Hippocampal formation (tissue), 2 donors: ENCODE measurements at places on chromosomes 2 and 18.

DNA sequence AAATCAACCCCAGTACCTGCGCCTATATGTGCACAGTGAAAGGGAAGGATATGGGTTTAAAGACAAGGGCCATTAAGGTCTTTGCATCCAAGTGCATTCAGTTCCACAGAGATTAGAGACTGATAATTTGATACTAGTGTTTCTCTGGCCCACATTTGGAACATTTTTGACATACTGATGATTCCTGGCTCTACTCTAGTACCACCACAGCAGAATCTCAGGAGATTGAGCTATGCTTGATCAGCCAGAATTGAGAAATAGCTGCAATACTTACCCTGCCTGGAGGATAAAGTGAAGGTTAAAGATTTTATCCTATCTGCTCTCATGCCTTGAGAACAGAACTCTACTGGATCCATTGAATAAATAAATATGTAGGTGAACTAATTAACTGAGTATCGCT, 1267.8 kb downstream of the SUCLG1 start:
- DNase-seq, result no peak

GRCh38 chr2:105570326-105570725, 171.5 kb upstream of the FHL2 start:
- DNase-seq, result no peak

DNA sequence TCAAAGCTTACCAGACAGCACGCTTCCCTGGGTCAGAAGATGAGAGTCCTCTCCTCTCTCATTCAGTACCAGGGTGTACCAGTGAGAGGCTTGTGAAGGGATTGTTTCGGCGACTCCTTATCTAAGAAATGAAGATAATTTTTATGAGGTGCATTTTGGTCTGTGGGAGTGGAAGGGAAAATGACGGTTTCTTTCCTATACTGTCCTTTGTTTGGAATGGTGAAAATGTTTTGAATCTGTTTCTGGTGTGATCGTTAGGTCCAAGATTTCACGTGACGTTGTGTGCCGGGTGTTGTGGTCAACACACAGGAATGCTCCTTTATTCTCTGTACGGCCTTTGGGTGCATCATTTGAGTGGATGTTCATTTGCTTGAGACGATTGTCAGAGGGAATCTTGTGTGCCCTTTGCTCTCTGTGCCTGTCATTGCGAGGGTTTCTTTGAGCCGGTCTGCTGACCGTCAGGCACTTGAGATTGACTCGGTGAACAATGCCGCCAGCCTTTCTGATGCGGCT, 183.5 kb downstream of the AGAP1 start:
- peak; percentile 31 for DNase-seq

DNA sequence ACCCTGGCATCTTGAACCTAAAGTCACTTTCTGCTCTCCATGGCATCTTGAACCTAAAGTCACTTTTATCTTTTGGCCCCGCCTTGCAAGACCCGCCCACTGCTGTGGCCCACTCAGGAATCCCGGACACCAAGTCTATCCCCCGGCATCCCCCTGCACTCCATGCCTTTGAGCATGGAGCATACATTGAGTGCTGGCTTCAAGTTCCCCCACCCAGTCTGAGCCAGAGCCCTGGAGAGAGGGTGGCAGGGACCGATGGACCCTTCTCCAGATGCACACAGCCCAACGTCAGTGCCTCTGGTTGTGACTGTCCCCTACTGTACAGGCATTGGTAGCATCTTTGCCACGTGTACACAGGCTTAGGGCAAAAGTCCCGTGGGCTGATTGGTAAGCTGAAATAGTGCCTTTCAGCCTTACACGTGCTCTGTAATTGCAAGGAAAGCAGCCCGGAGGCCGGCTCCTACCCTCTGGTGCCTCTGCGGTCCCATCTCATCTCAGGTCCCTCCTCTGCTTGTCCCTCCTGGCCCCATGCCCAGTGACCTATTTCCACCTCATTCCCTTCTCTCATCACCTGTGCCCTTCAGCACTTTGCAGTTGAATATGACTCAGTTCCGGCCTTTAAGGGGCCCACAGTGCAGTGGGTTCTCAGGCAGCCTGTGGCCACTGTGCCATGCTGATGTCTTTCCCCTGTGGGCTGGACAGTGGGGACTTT, 154.0 kb downstream of the INHBB start:
- DNase-seq, result no peak

- no peak for DNase-seq
Measured at GRCh38 chr2:182821182-182821581, 45.3 kb downstream of the FRZB start.

GRCh38 chr2:196170213-196170605, 1.2 kb downstream of the STK17B start:
- no peak for DNase-seq

DNA sequence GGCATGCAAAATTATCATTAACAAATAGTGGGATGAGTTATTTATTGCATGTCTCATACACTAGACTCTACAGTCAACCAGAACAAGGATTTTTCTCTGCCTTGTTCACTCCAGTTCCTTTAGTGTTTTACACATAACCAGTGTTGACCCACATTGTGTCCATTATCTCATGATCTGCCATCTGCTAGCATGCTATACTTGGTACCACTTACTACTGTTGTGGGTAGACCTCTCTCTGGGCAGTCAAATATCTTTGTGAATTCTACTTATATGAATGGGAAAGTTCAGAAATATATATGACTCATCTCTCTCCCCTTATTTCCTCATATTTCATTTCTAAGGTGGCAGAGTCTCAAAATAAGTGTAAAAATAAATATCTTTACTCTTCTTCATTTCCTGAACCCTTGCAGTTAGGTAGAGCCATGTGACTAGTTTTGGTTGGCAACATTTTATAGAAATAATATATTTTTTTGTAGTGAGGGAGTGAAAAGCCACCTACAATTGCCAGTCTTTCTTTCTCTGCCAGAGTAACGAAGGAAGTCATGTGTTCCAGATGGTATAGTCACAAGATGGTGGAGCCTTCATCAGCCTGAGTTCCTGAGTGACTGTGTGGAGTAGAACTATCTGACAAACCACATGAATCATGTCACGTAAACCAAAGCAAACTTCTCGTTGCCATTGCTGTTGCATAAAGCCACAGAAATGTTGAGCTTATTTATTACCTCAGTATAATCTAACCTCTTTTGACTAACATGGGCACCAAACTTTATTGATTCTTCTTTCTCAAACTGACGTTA, 704.0 kb downstream of the RNF144A start:
- DNase-seq, result no peak

- no peak for DNase-seq
Measured at GRCh38 chr2:1405967-1406366, 7.3 kb upstream of the TPO start.

DNA sequence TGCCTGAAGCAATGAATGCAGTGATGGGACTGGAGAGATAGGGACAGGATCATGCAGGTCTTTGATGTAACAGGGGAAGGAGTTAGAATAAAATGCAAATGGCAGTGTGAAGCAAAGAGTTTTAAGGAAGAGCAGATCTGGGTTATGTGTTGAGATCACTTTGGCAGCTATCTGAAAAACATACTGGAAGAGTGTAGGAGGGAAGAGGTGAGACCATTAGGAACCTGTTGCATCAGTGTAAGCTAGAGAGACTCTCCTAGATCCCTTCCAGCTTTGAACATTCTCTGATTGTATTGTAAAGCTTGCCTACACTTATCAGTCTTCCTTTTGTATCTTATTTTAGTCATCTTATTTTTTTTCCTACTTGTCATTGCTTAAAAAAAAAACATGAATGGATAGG, 10.5 kb downstream of the ACVR2A start:
- DNase-seq, result no peak

DNA sequence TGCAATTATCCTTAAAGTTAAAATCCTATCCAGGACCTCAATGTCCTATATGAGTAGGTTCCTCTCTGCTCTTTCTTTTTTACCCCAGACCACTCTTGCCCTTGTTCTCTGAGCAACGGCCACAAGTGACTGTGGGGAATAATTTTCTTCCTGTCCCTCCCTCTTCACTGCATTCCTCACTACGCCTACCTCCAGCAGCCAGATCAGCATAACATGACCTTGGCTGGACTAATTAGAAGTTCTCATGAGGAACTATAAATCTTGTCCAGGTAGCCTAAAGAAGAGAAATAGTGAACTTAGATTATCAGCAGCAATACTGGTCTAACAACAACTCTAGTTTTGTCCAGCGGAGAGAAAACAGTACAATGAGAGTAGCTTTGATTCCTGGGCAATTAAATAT, 643.8 kb upstream of the KLHL29 start:
- no peak for DNase-seq

DNA sequence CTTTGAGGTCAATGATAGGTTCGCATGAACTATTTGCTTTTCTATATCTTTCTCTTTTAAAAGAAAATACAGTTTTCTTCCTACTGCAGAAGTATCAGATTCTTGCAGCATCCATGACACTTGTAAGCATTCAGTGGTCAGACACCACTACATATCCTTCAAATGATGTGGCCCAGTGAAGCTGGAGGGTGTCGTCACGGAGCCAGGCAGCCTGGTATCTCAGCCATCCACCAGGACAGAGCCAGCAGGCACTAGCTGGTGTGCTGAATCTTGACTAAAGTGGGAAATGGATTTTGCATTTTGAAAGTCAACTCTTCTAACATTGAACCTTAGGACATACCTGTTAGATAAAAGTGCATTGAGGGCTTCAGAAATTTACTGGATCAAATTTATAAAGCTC, 5.4 kb downstream of the KLHL14 start:
- DNase-seq, result no peak

- DNase-seq, result no peak
Measured at GRCh38 chr2:193303464-193303863, 1108.7 kb upstream of the TMEFF2 start.

GRCh38 chr2:164710837-164711765, 89.8 kb upstream of the GRB14 start:
- no peak for DNase-seq

GRCh38 chr2:144334551-144334950, 185.4 kb downstream of the ZEB2 start:
- no peak for DNase-seq

DNA sequence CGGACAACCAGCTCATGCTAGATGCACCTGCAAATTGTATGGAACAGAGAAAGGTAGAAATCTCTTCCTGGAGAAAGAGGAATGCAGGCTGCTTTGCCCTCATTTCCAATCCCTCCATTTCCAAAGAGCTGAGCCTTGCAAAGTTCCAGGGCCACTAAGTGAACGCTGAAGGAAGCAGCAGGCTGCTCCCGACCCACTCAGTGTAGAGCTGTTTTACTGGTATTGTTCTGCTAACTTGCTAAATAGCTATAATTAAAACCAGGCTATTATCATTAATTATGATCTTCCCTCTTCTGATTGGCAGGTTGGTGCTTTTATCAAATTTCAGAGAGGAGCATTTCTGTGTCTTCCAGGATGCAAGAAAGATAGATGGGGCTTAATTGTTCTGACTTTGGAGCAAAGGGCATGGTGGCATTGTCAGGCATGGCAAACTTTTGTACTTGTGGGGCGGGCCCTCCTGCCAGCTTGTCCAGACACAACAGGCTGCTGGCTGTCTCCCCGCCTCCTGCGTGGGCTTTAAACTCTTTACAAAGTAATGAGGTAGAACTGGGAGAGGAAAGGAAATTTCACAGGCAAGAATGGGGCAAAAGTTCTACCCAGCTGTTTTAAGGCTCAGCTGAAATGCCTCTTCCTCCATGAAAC, 40.2 kb downstream of the ALK start:
- no peak for DNase-seq

DNA sequence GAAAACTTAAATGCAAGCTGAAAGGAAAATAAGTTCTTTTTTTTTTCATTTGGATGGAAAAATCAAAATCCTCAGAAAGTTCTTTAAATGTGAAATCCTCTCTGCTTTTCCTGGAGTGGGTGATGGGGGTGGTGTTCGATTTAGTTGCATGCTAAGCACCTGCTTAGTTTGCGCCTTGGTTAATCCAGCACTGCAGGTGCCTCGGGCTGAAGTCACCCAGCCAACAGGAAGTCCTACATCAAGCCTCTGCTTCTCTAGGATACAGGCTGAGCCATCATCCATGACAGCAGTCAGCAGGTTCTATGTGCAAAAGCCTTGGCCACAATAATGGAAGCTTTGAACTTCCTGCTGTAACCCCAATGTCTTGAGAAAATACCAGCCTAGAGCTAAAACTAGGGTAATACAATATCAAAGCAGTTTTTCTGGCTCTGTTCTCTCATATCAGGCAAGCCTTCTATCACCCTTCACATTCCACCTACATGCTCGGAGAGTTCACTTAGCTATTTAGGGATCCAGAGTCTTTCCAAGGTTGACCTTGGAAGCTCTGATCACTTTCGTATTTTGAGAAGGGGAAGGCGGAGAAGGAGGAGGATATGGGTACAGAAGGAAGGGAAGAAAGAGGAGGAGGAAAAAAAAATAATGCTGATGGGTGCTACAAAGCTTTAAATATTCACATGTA, 116.1 kb upstream of the LRRTM1 start:
- no peak for DNase-seq

DNA sequence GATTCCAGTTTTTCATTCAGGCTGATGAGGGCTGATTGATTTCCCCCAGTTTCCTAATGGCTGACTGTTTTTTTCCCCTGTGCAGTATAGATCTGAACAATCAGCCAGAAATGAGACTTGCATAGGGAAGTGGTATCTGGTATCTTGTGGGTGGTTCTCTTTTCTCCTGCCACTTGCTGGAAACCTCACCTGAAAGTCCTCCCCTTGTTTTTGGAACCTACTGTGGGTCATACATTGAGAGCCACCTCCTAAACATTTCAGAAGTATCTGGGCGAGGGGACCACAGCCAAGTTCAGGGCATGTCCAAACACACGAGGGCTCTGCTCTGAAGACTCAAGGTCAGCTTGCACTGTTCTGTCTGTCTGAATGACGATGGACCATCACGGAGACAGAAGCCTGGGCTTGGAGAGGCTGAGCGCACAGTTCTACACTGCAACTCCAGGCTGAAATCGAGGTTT, 19.3 kb downstream of the ALPK2 start:
- DNase-seq, result no peak

- peak; percentile 50 for DNase-seq
Measured at GRCh38 chr2:45823723-45824206, 172.3 kb downstream of the PRKCE start.

- no peak for DNase-seq
Measured at GRCh38 chr2:10914272-10914693, 2.5 kb downstream of the KCNF1 start.

DNA sequence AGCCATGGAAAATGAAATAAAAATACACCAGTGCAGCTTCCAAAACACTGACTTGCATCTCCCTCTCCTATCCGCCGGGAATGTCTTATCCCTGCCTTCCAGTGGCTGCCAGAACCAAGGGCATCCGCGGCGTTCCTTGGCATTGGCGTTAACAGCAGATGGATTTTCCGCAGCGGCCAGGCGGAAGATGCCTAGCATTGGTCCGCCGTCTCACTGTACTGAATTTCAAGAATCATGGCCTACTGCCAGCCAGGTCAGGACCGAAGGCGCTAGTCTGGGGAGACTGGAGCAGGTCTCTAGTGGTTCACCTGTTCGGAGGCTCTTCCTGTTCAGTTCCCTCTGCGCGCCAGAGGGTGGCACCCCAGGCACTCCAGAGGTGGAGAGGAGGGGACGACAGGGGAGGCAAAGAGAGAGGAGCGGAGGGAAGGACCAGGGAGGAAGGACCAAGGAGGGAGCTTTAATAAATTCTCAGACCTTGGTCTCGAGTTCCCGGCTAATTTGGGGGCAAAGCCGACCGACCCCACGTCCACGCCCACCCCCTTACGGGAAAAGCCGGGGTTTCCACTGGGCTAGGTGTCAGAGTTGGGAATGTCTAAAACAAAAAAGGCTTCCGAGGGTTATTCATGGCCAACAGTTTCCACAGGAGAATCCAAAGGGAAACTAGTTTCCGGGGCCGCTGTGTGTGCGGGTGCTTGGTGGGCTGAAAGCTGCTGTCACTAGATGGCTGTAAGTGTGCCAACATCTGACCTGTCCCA, 3.7 kb upstream of the BCL2L11 start:
- DNase-seq, result peak; percentile 76
